Pancreas (tissue), 10 donors: ENCODE measurements at places on chromosomes 16 and 17.

DNA sequence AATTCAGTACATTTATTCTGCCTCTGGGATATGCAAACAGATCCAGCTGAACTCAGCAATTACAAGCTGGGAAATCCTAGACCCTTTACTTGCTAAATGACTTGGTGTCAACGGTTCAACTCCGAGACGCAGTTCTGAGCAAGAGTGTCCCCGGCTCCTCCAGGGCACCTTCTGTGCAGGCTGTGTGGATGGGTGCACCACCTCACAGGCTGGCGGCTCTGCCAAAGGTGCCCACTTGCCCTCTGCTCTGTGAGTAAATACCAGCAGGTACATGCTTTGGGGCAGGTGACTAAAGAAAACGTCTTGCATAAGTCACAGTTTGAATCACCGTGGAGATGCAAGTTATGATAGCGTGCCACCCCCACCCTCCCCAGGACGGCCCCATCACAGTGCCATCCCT, 23.3 kb downstream of the MAP1LC3B start:
- no peak overlapping the region for H3K27ac ChIP-seq
- H3K36me3 ChIP-seq: peaks cover 11% of the 10 kb centered on the region
- no peaks in the 10 kb centered on the region for H3K4me1 ChIP-seq
- DNase-seq: no peak

- H3K4me1 ChIP-seq: no peaks in the 10 kb centered on the region
- no peak overlapping the region for H3K4me3 ChIP-seq
- H3K27ac ChIP-seq: no peak overlapping the region
Observed at GRCh38 chr17:74220219-74220618, 6.8 kb downstream of the TTYH2 start.

DNA sequence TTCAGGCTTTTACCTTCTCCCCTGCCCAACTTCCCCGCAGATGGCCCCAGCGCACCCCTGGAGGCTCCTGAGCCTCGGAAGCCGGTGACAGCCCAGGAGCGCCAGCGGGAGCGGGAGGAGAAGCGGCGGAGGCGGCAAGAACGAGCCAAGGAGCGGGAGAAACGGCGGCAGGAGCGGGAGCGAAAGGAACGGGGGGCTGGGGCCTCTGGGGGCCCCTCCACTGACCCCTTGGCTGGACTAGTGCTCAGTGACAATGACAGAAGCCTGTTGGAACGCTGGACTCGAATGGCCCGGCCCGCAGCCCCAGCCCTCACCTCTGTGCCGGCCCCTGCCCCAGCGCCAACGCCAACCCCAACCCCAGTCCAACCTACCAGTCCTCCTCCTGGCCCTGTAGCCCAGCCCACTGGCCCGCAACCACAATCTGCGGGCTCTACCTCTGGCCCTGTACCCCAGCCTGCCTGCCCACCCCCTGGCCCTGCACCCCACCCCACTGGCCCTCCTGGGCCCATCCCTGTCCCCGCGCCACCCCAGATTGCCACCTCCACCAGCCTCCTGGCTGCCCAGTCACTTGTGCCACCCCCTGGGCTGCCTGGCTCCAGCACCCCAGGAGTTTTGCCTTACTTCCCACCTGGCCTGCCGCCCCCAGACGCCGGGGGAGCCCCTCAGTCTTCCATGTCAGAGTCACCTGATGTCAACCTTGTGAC, 3.6 kb downstream of the MAPK7 start:
- no peak for DNase-seq
- no peaks in the 10 kb centered on the region for H3K27me3 ChIP-seq
- peaks cover 1% of the 10 kb centered on the region for H3K4me1 ChIP-seq
- H3K36me3 ChIP-seq: peaks cover 12% of the 10 kb centered on the region
- H3K27ac ChIP-seq: no peak overlapping the region

GRCh38 chr16:71956486-71956885, 43.7 kb downstream of the PKD1L3 start:
- H3K4me1 ChIP-seq: no peaks in the 10 kb centered on the region
- H3K27ac ChIP-seq: no peak overlapping the region
- H3K36me3 ChIP-seq: no peaks in the 10 kb centered on the region

GRCh38 chr17:18191967-18192366, 8.3 kb downstream of the ALKBH5 start:
- DNase-seq: no peak
- no peaks in the 10 kb centered on the region for H3K27me3 ChIP-seq
- H3K36me3 ChIP-seq: peaks cover 21% of the 10 kb centered on the region
- no peak overlapping the region for H3K4me3 ChIP-seq
- H3K27ac ChIP-seq: peak overlapping the region; percentile 57

DNA sequence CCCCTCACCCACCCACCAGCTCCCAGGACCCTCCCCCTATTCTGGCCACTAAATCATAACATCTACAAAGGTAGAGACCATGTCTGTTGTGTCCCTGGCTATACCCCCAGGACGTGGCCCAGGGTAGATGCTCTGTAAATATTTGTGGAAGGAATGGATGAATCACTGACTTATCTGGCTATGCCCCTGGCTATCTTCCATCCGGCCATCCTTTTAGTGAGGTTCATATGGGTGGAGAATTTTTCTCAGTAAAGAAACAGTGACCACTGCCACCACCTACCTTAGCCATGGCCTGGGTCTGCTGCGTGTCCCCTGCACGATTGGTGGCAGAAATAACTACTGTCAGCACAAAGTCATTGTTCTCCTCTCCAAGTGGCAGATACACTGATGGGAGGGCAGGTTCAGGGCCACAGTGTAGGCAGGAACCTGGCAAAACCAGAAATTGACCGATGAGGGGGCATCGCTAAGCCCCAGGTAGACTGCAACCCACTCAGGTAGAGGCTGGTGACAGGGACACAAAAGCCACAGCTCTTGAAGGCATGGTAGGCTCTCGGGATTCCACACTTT, 63.1 kb upstream of the BCO1 start:
- H3K4me3 ChIP-seq: no peak overlapping the region
- no peak for DNase-seq
- H3K36me3 ChIP-seq: no peaks in the 10 kb centered on the region
- H3K4me1 ChIP-seq: no peaks in the 10 kb centered on the region

DNA sequence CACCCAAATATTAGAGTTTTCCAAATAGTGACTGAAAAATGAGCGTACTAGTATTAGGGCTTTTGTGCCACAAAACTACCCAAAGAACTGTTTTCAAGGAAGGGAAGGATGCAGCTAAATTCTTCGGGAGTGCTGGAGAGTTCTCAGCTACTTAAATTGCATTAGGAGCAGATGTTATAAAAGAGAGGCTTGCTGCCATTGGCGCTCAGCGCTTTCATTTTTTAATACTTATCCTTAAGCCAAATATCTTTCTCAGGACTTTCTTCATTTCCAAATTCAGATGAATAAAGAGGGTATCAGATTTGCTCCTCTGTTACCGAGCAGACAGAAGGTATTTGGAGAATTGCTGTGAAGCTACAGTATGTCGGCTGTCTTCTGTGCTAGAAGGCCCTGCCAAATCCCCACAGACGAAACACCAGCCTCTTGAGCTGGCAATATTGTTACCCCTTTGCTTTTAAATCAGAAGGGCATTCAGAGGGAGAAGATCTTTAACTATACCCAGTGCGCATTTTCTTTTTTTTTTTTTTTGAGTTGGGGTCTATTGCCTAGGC, 47.2 kb upstream of the CLEC18A start:
- no peaks in the 10 kb centered on the region for H3K4me1 ChIP-seq
- H3K27me3 ChIP-seq: no peaks in the 10 kb centered on the region
- no peak overlapping the region for H3K27ac ChIP-seq

GRCh38 chr16:78258375-78259065, 159.1 kb downstream of the WWOX start:
- no peak overlapping the region for H3K4me3 ChIP-seq
- H3K27me3 ChIP-seq: no peaks in the 10 kb centered on the region
- no peaks in the 10 kb centered on the region for H3K4me1 ChIP-seq
- no peak overlapping the region for H3K27ac ChIP-seq
- no peak for DNase-seq

GRCh38 chr17:76048711-76049110, 21.6 kb upstream of the EVPL start:
- no peak overlapping the region for H3K4me3 ChIP-seq
- no peaks in the 10 kb centered on the region for H3K27me3 ChIP-seq
- peaks cover 44% of the 10 kb centered on the region for H3K36me3 ChIP-seq
- DNase-seq: no peak
- no peak overlapping the region for H3K27ac ChIP-seq
- H3K4me1 ChIP-seq: peaks cover 7% of the 10 kb centered on the region

- no peak overlapping the region for H3K4me3 ChIP-seq
- H3K27me3 ChIP-seq: no peaks in the 10 kb centered on the region
- H3K27ac ChIP-seq: no peak overlapping the region
- no peak for DNase-seq
- peaks cover 12% of the 10 kb centered on the region for H3K4me1 ChIP-seq
Observed at GRCh38 chr17:50174444-50174843, 8.6 kb downstream of the SGCA start.

GRCh38 chr17:50123649-50124349, 6.2 kb downstream of the SAMD14 start:
- no peaks in the 10 kb centered on the region for H3K36me3 ChIP-seq
- H3K27me3 ChIP-seq: no peaks in the 10 kb centered on the region
- DNase-seq: no peak
- no peaks in the 10 kb centered on the region for H3K4me1 ChIP-seq
- no peak overlapping the region for H3K27ac ChIP-seq

DNA sequence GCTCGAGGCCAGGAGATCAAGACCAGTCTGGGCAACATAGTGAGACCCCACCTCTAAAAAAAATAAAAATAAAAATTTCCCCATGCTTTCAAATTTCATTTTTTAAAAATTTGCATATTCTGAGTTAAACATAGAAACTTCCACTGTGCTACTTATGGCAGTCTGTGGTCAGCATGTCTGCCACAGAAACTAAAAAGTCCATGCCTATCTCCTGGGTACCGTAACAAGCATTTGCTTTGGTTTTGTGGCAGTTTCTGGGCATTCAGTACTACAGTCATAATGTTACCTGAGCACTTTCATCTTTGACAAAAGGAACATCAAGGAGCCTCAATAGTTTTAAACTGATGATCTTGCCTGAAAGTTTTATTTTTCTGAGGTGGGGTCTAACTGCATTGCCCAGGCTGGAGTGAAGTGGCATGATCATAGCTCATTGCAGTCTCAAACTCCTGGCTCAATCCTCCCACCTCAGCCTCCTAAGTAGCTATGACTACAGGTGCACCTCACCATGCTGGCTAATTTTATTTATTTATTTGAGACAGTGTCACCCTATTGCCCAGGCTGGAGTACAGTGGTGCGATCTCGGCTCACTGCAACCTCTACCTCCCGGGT, 13.2 kb upstream of the ITGA2B start:
- no peak overlapping the region for H3K4me3 ChIP-seq
- peaks cover 8% of the 10 kb centered on the region for H3K36me3 ChIP-seq
- H3K27ac ChIP-seq: no peak overlapping the region
- no peak for DNase-seq

DNA sequence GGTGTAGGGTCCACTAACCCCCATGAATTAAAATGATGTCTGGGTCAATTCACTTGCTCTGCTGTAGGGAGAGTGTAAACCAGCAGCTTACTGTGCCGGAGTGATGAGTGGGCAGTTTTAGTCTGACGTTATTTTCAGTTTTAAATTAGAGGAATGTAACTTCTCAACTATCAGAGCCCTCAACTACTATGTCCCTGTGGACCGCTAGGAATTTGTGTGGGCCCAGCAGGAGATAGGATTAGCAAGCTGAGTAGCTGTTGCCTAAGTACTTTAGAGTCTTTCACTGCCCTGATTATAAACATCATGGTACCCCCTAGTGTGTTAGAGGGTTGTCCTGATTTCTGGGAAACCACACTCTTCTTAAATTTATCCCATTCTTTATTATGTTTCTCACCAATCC, 11.4 kb downstream of the MARVELD3 start:
- no peaks in the 10 kb centered on the region for H3K4me1 ChIP-seq
- no peak for DNase-seq
- H3K27me3 ChIP-seq: no peaks in the 10 kb centered on the region
- H3K27ac ChIP-seq: no peak overlapping the region

DNA sequence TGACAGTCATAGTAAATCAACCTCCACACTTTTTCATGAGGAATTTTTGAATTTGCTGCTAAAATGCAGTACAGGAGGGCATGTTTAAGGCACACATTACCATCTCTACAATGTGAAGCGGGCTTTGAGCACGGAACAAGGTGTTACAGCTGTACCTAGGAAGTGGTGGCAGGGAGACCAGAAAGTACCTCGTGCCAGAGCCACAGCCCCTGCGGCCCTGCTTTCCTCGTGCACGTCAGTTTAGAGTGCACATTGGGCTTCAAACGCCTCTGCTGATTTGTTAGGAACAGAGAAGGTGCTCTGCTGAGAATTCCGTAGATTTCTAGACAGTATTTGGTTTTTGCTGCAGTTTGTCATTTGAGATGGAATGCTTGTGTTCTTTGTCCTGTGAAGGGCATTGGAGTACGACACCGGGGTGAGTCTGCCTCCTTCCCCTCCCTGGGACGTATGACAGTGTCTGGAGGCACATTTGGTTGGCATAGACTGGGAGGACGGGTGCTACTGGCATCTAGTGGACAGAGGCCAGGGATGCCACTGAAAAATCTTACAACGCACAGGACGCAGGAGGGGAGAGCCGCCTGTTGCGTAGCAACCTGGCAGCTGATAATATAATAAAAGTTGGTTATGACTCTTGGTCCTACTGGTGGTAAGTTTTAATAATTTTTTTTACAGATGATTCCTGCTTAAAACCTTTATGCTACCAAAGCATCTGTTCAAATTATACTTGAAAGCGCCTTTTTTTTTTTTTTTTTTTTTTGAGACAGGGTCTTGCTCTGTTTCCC, 9.1 kb downstream of the FOXK2 start:
- H3K4me1 ChIP-seq: peaks cover 35% of the 10 kb centered on the region
- peak; percentile 38 for DNase-seq
- no peak overlapping the region for H3K27ac ChIP-seq
- no peaks in the 10 kb centered on the region for H3K36me3 ChIP-seq
- H3K27me3 ChIP-seq: no peaks in the 10 kb centered on the region

- H3K4me3 ChIP-seq: no peak overlapping the region
- no peak overlapping the region for H3K27ac ChIP-seq
- H3K36me3 ChIP-seq: no peaks in the 10 kb centered on the region
- H3K4me1 ChIP-seq: no peaks in the 10 kb centered on the region
Observed at GRCh38 chr16:14958970-14959369, 15.9 kb upstream of the PDXDC1 start.

GRCh38 chr17:28476076-28476865, 2.8 kb downstream of the SLC13A2 start:
- H3K4me3 ChIP-seq: no peak overlapping the region
- no peaks in the 10 kb centered on the region for H3K27me3 ChIP-seq
- no peaks in the 10 kb centered on the region for H3K36me3 ChIP-seq
- H3K4me1 ChIP-seq: no peaks in the 10 kb centered on the region
- no peak overlapping the region for H3K27ac ChIP-seq

- H3K4me3 ChIP-seq: no peak overlapping the region
- no peaks in the 10 kb centered on the region for H3K27me3 ChIP-seq
Observed at GRCh38 chr17:55175788-55176427, 88.9 kb upstream of the HLF start.
